ENCODE measurements at places on chromosomes 11 and 22.
A peak's percentile ranks its signal among the peaks of the same experiment; 100 is the strongest.

DNA sequence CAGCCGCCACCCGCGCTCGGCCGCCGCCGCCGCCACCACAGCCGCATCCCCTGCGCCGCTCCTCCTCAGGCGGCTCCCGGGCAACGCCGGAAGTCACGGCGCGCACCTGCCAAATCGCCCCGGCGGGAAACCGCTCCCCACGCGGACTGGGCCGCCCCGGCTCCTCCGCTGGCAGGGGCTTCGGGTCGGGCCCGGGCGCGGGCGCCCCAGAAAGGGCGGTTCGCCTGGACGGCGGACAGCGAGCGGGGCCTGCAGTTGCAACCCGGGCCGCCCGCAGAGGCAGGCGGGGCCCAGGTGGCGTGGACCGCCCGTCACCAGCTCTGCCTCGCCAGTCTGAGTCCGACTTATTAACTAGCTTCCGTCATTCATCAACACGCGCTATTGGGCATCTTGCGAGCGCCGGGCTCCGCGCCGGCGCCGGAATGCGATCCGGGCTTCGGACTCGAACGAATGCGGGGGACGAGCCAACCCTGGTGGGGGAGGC lies at the start of gene HIRA:
Gene HIRA, minus strand, starts transcription at position 85 of the 484 bp plus-strand sequence. CDS start 257 bp downstream, outside the sequence.
- DNase-seq, result peak; percentile 81

- DNase-seq, result no peak
Measured at GRCh38 chr11:95764267-95764898, 25.2 kb downstream of the FAM76B start.

GRCh38 chr11:79236541-79236971 lies 204.3 kb downstream of the TENM4 start:
- no peak for DNase-seq

- DNase-seq, result no peak
Measured at GRCh38 chr11:104127828-104128227, 36.1 kb downstream of the PDGFD start.

- no peak for DNase-seq
Measured at GRCh38 chr11:75468534-75469340, 35.7 kb upstream of the KLHL35 start.
